NCI-H1092 (cell line): ENCODE measurements at places on chromosomes 11 and 22.
A peak's percentile ranks its signal among the peaks of the same experiment; 100 is the strongest.

- DNase-seq = no peak
Measured at GRCh38 chr11:20134991-20135736, 25.1 kb downstream of the DBX1 start.

- DNase-seq = no peak
Measured at GRCh38 chr22:17803609-17804270, 29.5 kb upstream of the BID start.

DNA sequence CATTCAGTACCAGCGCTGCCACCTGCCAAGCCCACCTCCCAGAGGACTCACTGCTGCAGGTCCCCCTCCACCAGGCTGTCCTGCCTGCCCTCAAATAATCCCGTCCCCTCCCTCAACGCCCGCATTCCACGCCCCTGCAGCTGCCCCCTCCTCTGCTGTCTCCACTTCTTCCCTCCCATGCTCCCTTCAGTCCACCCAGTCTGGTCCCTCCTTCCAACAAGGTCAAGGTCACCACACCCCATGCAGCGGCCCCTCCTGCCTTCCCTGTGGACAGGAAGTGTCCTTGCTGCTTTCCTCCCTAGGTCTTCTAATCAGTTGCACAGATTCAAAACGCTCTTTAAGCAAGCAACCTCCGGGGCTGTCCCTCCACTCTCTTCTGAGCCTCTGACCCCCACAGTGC lies 12.1 kb downstream of the MACROD1 start:
- DNase-seq = no peak

GRCh38 chr11:106998916-106999188 lies 19.4 kb downstream of the GUCY1A2 start:
- DNase-seq = no peak

GRCh38 chr22:43133401-43133800 lies 9.8 kb downstream of the MCAT start:
- no peak for DNase-seq

- DNase-seq = no peak
Measured at GRCh38 chr11:119157063-119157462, 8.2 kb downstream of the ABCG4 start.

DNA sequence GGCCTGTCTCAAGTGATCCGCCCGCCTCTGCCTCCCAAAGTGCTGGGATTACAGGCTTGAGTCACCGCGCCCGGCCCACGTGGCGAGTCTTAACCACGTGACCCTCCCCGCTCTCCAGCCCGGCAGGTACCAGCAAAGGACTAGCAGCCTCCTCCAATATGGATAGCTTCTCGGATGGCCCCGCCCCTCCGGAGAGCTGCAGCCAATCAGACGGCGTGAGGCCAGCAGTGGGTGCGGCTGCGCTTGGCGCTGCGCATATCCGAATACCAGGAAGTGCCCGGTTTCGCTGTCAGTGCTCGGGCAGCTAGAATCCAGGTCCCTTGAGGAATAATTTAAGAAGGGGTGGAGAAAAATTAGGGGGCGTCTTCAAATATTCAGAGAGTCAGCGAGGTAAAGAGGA lies 14.7 kb upstream of the PISD start:
- no peak for DNase-seq

DNA sequence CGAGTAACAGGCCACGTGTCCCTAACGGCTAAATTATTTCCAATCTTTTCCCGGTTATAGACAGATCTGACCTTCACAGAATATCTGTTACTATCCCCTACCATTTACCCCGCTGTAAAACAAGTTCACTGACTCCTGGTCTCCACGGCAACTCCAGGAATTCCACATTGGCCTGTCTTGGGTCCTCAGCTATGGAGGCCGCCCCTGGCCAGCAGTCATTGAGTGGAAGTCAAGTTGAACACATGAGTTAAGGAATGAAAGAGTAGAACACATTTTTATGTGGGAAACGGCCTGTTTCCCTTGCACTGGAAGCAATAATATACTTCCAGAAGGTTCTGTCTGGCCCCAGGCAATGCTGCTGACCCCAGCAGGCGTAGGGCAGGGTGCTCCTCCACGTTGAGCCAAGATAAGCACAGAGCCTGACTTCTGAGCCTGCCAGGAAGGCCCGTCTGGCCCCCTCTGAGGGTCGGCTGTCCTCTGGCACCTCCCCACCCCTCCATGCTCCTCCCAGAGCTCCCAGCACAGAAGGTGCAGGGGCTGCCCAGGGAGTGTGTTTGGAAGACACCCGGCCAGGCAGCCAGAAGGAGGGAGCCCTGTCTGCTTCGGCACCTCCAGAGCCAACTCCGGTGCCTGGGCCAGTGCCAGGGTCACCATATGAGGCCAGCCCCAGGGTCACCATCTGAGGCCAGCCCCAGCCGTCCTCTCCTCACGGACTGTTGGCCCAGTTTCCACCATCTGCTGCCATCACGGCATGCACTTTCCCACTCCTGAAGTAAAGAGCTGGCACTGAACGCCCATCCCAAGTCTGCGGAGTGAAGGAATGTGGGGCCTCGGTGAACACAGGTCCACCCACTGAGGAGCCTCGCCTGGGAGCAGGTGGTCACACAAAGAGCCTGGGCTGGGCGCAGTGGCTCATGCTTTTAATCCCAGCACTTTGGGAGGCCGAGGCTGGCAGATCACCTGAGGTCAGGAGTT lies 813.2 kb downstream of the BRD1 start:
- no peak for DNase-seq

DNA sequence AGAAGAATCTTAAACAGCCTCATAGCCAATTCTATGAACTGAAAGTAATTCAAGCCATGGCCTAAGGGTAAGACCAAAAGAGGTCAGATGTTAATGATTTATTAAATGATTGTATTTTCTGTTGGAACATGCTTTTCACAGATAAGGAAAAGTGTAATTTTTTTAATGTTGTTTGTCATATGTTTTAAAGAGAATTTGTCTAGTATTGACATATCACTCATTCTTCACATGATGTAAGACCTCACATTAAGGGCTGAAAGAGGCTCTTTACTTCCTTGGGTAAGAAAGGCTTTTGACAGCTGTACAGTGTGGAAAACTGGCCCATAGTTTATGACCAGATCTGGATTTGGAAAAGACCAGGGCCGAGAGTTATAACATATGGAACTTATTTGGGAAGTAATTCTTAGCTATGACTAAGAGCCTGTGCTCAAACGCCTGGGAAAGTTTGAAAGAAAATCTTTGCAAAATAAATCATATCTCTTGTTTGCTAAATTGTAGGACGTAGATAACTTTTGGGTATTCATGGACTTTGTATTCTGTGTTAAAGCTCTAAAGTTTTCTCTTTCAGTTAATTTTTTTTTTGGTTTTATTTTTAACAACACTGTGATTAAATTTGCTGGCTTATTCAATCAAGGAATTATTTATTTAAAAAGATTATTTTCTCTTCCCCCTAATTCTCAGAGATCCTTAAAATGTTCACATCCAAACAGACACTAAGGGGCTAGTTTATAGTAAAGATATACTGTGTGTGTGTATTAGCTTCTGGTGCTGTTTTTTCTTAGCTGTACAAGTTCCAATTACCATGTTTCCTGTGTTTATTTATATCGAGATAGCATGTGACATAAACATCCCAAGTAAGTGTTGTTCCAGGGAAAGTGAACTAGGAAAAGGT lies 162.2 kb downstream of the ARHGAP42 start:
- no peak for DNase-seq

GRCh38 chr22:23720855-23721254 lies 30.0 kb downstream of the RGL4 start:
- no peak for DNase-seq

- DNase-seq = no peak
Measured at GRCh38 chr11:19879307-19880087, 166.9 kb downstream of the NAV2 start.

DNA sequence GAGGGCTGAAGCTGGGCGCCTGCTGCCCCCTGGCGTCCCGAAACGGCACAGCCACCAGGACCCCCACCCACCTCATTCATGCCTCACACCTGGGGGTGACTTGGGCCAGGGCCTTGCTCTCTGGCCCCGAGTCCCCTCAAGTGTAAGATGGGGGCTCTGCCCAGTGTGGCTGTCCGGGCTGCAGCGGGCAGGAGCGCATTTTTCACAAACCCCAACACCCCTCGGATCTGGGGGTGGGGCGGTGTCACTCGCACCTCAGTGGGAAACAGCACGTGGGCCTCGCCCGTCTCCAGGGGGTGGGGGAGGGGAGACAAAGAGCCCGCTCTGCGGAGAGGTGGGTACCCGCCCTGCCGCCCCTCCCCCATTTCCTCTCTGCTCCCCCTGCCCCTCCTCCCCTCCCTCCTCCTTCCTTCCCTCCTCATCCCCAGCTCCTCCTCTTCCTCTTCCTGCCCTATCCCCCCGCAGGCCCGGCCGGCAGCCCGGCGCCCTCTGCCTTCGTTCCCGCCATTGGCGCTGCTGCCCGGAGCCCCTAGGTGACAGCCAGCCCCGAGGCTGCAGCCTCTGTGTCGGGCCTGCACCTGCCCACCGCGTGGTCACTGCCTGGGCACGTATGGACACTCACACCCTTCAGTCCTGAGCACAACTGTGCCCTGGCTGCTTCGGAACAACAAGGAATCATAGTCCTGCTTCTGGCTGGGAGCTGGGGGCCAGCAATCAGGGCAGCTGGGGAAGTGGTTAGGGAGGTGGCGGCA lies 6.8 kb upstream of the CDKN1C start:
- peak; percentile 67 for DNase-seq

DNA sequence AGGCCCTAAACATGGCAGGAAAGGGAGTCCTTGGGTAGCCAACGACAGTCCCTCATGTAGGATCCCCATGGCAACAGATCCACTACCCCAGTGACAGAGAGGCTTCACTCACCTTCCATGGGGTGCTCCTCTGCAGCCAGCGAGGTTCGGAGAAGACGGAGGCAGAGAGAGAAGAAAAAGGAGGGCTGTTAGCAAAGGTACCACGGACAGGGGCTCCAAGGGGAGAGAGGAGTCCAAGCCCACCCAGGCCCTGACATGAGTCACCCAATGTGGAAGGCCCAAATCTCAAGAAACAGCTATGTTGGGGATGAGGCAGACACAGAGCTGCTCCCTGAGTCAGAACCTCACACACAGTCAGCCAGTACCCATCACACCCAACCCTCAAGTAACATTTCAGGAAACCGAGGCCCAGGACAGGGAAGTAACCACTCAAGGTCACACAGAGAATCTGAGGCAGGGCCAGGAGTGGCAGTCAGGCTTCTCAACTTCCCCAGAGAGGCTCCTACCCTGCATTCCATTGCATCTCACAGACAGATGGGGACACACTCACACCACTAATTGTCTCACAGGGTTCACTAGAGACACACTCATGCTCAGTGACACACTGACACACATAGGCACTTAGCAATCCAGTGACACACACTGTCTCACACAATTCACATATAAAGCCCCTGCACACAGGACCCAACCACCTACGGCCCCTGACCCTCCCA lies 25.2 kb downstream of the NRXN2 start:
- DNase-seq = no peak

- no peak for DNase-seq
Measured at GRCh38 chr11:63560506-63561180, 2.5 kb downstream of the PLAAT2 start.
